HCT116 (cell line): ENCODE measurements at places on chromosomes 2 and 18. TPM values are rescaled to one million over a fixed set of nuclear protein-coding genes. Genes with fewer than 3 reads are reported as not detected.

ZNF804A gene
- 0.61 TPM for total RNA-seq

IL1A gene
- total RNA-seq, result 0.10 TPM

ITPRID2 gene
- 1,605 TPM for total RNA-seq

TRIM43 gene
- total RNA-seq, result not detected

GRCh38 chr18:58842978-58843687, 21.5 kb upstream of the ZNF532 start:
- H3K27ac ChIP-seq, result no peak overlapping the region
- no peaks in the 10 kb centered on the region for H3K4me1 ChIP-seq
- H3K36me3 ChIP-seq, result no peaks in the 10 kb centered on the region
- H3K27me3 ChIP-seq, result no peaks in the 10 kb centered on the region
- no peak for DNase-seq

DNA sequence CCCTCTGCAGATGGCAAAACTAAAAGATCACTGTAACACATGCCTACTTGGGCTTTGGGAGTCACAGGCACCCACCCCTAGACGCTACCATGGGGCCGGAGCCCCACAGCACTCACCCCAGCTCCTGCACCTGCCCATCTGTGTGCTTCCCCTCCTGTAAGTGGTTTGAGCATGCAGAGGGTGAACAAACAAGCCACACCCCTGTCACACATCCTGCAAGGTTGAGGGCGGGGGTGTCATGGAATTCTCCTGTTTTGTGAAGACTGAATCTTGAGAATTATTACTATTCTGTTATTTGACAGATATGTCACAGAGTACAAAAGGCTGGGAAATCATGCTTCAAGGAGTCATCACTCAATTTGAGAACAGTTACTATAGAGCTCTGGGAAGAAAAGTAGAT, 60.9 kb downstream of the RFTN2 start:
- no peak overlapping the region for H3K4me3 ChIP-seq
- no peaks in the 10 kb centered on the region for H3K4me1 ChIP-seq
- no peak for DNase-seq
- no peaks in the 10 kb centered on the region for H3K27me3 ChIP-seq
- H3K36me3 ChIP-seq, result no peaks in the 10 kb centered on the region

- no peaks in the 10 kb centered on the region for H3K4me1 ChIP-seq
- H3K4me3 ChIP-seq, result no peak overlapping the region
- no peaks in the 10 kb centered on the region for H3K36me3 ChIP-seq
- DNase-seq, result peak; percentile 41
- H3K27me3 ChIP-seq, result no peaks in the 10 kb centered on the region
These were observed 44.0 kb downstream of the PDCL3 start for GRCh38 chr2:100606726-100607343.

GRCh38 chr18:45355944-45356520, 259.2 kb upstream of the SLC14A2 start:
- H3K27me3 ChIP-seq, result no peaks in the 10 kb centered on the region
- no peak for DNase-seq
- H3K36me3 ChIP-seq, result no peaks in the 10 kb centered on the region
- no peak overlapping the region for H3K27ac ChIP-seq

GRCh38 chr2:191382801-191383200, 137.6 kb downstream of the MYO1B start:
- no peak for DNase-seq
- peaks cover 3% of the 10 kb centered on the region for H3K4me1 ChIP-seq
- no peak overlapping the region for H3K27ac ChIP-seq
- H3K4me3 ChIP-seq, result no peak overlapping the region

DNA sequence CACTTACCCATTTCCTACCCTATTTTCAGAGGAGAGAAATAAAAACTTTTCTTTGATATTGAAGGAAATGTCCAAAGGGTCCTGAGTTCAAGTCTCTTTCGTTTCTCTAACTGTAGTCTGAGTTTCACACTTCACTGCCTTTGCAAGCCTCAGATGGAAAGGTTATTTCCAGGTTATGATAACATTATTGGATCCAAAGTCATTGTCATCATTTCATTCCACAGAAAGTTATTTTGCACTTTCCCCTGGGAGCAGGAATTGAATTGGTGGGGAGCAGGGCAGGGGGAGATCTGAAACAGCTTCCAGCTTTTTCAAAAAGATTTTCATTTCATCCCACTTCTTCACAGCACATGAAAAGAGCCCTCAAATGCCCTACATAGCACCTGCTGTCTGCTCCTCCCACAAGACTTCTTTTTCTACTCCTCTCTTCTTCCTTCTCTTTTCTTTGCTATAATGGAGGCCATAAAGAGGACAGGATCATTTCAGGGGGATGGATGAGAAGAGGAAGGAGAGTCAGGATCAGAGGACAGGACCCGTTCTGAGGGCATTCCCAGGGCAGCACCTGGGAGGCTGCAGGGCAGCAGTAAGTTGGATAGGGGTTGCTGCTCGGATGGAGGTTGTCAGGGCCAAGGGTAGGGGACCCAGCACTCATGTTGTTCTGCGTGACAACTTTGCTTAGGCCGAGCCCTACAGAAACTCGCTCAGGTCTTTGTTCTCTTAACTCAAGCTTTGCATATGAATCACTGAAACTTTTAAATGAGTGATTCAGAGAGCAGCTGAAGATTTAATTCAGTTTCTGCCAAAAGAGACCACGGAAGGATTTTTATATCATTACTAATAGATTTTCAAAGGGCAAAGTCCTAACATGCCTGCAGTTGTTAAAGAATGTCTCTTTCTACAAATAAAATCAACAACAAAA, 11.4 kb upstream of the GALNT5 start:
- H3K27me3 ChIP-seq, result no peaks in the 10 kb centered on the region
- H3K36me3 ChIP-seq, result no peaks in the 10 kb centered on the region
- peak; percentile 58 for DNase-seq

- no peaks in the 10 kb centered on the region for H3K36me3 ChIP-seq
- no peak for DNase-seq
- H3K27ac ChIP-seq, result peak overlapping the region; percentile 25; the same call in 1 of the 2 replicates
- no peaks in the 10 kb centered on the region for H3K27me3 ChIP-seq
- H3K4me3 ChIP-seq, result peak overlapping the region; percentile 18; the same call in 1 of the 2 replicates
These were observed 25.8 kb downstream of the BIN1 start for GRCh38 chr2:127080938-127081755.
